Posterior vena cava (tissue), 2 donors: ENCODE measurements at places on chromosomes 13 and 19. TPM values are rescaled to one million over a fixed set of nuclear protein-coding genes. Genes with fewer than 3 reads are reported as not detected.

DNA sequence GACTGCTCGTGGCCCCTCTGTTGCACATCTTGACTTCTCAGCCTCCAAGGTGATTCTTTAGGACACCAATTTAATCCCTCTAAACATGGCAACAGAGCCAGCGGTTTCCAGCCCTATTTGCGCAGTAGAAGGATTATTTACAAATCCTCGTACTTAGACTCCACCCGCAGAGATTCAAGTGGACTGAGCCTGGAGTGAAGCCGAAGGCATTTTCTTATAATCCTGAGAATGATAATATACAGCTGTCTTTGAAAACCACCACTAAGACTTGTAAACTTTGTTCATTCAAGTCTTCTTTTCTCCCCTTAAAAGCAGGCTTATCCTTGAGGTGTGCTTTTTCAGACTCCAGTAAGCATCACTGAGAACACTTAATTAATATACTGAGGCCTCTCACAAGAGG is 4.8 kb upstream of the DPRX start:
- no peak for DNase-seq

DNA sequence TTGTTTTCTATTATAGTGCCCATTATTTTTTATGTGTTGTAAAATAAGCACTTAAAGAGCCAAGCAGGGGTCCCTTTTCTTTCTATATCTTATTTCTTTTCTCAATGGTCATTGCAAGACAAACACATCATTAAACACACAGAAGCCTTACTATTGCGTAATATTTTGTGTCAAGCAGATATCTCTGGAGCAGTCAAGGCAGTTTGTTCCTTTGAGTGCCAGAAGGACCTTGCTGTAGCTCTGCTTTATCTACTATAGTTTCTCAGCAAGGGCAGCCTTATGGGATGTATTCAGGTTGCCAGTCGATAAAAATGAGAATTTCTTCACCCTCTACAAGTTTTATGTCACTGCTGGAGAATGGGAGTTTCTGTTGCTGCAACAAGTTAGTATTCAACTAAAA is 319.3 kb downstream of the TDRD3 start:
- DNase-seq, result no peak

The ZSCAN4 gene
- total RNA-seq, result not detected

The NCR1 gene
- total RNA-seq, result 0.29 TPM

DNA sequence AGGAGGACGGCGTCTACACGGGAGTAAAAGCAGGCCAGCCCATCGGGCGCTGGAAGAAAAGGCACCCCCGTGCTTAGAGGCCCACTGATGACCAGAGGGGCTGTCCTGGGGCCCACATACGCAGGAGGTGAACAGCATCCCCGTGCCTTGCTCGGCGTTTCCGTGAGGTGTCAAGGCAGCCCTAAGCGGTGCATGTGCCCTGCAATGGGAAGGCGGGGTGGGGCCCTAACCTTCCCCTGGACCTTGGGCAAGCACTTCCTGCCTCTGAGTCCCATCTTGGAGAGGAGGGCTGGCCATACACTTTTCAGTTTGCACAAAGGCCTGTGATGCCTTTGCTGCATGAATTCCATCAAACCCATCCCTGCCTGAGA is 47.8 kb upstream of the ATP11A start:
- no peak for DNase-seq

DNA sequence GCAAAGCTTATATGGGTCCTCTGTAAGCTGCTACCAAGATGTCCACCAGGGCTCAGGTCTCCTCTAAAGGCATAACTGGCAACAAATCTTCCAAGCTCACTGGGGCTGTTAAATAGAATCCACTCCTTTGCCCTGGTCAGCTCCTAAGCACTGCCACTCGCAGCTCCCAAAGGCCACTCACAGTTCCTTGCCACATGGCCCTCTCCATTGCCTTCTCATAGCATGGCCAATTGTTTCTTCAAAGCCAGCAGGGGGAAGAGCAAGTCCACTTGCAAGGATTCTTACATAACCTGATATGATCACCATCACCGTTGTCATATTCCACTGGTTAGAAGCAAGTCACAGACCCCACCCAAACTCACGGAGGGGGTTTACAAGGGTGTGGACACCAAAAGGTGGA is 199.5 kb downstream of the SUCLA2 start:
- DNase-seq, result no peak

- DNase-seq, result no peak
These were observed 59.0 kb downstream of the WDFY2 start for GRCh38 chr13:51643105-51643881.
